ENCODE measurements at places on chromosomes 1 and 21. TPM values are rescaled to one million over a fixed set of nuclear protein-coding genes. Genes with fewer than 3 reads are reported as not detected.

The PYHIN1 gene
- total RNA-seq, result 0.11 TPM

The GJA9 gene
- 0.27 TPM for total RNA-seq

DNA sequence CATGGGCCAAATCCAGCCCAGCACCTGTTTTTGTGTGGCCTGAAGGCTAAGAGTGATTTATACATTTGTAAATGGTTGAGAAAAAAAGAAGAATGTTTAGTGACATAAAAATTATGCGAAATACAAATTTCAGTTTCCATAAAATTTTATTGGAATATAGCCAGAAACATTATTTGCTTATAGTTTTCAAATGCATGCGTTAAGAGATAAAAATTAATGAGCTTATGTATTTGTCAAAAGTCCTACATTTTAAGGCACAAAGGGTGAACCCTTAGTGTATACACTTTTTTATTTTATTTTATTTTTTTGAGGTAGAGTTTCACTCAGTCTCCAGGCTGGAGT is 2.1 kb downstream of the MORC3 start:
- no peak for DNase-seq

GRCh38 chr1:230108580-230108979 is 41.5 kb downstream of the GALNT2 start:
- no peak for DNase-seq

DNA sequence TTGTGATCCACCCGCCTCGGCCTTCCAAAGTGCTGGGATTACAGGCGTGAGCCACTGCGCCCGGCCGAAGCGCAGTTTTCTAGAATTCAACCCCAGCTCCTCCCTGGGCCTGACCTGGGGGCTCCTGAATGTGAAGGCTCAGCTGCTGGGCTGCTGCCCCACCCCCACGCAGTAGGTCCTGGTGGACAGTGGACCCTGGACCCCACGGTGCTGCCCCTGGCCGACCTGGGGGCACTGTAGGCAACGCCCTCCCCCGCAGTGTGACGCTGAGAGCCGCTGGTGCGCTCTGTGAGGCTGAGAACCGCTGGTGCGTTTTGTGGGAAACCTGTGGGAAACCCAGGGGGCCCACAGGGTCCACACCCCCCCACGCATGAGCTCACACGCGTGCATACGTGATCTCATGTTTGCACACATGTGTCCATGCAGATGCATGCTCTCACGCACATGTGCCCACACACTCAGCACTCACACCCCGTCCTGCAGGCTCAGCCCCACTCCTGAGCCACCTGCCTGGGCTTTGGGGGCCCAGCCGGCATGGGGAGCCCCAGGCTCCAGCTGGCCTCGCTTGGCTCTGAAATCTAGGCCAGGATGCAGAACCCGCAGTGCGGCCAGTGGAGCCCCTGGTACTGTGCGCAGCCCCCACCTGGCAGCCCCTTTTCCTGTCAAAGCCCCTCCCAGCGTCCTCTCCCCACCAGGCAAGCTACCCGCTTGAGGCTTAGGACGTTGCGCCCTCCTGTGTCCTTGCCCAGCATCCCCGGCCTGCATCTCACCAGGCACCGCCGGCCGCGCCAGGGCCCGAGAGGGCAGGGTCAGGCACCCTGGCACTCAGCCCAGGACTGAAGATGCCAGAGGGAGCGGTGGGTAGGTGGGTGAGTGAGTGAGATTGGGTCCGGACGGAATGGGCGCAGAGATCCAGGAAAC is 67.7 kb downstream of the COL18A1 start:
- DNase-seq, result no peak

Data from foreskin keratinocyte (primary cell).